NCI-H748 treated with DMSO at 0.1 percent for 48 hours (cell line): ENCODE measurements at places on chromosomes 13 and 19.

DNA sequence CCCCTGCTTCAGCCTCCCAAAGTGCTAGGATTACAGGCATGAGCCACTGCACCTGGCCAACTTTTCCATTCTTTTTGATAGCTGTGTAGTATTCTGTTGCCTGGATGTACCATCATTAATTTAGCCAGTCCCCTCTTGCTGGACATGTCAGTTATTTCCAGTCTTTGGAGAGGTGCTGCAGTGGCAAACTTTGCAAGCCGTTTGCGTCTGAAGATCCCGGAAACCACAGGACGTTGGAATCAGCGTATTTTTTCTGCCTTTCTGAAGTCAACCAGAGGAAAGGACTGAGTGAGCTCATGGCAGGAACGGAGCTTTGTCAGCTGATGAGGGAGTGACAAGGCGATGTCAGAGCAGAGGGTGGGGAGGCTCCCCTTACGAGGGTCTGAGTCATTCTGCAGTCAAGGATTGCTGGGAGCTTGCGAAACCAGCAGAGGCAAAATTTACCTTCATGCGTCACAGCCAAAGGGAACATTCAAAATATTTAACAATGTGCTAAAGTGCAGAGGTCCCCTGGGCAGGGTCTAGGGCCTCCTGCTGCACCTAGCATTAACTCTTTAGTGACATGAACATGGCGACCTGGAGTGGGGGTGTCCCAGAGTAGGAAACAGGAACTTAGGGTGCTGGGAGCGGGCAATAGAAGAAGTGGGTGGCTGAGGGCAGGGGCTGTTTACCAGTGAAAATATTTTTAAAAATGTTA is 5.6 kb downstream of the C5AR1 start:
- no peak for DNase-seq

DNA sequence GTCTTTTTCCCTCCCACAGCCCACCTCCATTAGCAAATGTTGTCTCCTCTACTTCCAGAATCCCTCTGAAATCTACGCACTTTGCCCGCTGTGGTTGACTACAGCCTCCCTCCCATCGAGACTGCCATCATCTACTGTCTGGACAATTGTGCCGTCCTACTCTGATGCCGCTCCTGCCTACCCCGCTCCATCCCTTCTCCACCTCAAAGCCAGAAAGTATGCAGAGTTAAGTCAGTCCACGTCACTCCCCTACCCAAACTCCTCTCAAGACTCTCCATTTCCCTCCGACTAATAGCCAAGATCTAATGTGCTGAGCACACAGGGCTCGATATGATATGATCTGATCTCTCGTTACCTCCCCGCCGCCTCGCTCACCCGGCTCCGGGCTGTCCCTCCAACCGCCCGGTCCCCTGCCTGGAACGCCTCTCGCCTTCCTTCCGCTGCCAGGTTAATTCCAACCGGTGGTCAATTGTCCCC is 556 bp downstream of the CACTIN start:
- no peak for DNase-seq

DNA sequence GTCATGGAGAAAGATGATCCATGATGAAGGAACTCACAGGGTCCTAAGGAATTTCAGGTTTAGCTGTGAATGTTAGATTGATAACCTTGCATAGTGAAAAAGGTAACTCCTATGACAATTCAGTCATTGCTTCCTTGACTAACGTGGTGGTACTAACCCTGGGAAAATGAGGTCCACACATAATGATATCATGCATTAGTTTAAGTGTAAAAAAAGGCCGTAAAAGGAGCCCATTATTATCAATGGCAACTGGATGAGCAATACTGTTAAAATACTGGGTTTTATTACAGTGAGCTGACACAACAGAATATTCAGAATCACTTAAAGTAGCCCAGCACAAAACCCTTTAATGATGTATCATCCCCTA is 515.4 kb downstream of the DCT start:
- DNase-seq, result no peak

GRCh38 chr13:67971291-67971690 is 741.2 kb upstream of the PCDH9 start:
- no peak for DNase-seq

DNA sequence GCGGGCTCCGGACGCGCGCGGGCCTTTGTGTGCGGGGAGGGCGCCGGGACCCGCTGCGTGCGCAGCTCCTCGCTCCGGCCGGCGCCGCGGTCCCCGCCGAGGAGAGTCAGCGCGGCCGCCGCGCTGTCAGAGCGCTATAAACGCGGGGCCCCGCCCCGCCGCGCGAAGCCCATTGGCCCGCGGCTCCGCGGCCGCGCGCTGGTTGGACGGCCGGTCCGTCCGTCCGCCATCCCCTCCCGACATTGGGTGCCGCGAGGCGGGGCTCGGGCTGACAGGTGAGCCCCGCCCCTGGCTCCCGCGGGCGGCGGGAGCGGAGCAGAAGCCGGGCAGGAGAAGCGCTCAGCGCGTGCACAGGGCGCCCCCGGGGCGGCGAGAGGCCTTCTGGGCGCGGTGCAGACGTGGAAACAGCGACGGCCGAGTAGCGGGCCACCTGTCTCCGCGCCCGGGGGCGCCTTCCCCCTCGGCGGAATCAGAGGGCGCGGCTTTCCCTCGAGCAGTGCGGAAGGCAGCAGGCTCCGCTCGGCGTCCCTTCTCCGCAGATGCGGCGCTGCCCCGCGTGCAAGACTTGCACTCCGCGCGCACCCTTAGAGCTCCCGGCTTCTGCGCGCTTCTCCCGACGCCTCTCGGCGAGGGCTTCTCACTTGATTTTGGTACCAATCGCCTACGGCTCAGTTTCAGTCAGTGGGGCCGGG is at the start of gene EFNB2:
EFNB2 (minus strand) TSS at position 111 of the 692 bp plus-strand sequence. CDS start 698 bp downstream, outside the sequence.
- peak; percentile 78 for DNase-seq

DNA sequence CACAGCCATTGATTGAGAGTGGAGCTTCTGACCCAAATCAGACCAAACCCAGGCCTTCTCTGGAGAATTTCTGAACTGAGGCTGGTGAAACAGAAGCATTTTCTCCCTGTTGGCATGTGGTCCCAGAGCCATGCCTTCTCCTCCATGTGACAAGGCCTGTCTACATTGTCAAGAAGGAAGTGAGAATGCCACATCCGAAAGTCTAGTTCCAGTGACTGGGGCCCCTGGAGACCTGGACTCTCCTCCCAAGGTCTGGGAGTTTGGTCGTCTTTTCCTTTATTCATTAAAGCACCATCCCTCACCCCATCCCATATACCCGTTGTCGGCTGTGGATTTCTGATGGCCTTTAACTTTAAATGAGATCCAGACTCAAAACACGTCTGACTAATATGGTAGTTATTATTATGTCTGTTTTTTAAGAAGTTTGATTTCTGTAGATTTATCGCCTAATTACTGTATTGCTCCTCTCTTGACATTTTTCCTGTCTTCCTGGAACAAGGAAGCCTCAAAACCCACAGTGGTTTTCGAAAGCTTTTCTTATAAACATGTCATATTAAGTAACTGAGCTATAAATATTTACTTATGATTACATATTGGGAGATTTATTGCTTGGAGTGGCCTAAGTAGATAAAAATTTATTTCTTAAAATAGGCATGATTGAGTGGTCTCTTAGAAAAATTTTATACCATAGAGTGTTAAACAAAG is 128.3 kb upstream of the FRY start:
- no peak for DNase-seq

GRCh38 chr13:28637714-28638355 is 21.1 kb upstream of the POMP start:
- no peak for DNase-seq

GRCh38 chr13:28301839-28302238 is 163.5 kb downstream of the PAN3 start:
- DNase-seq, result no peak

DNA sequence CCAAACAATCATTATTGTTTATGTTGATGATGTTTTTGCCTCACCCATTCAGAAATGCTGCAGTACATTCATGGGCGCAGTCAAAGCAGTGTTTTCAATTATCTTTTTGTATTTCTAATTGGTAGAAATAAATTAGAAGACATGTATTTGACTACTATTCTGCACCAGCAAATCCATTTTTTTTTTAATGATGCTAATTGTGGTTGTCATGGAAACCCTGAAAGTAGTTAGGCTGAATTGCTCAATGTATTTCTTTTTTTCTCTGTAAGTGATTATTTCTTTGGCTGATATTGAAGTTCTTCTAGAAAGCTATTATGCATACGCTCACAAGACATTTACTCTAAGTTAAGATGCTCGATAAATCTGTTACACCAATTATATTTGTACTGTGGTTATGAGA is 101.2 kb downstream of the RFC3 start:
- DNase-seq, result no peak

GRCh38 chr13:98315902-98316301 is 138.8 kb upstream of the RNF113B start:
- no peak for DNase-seq

DNA sequence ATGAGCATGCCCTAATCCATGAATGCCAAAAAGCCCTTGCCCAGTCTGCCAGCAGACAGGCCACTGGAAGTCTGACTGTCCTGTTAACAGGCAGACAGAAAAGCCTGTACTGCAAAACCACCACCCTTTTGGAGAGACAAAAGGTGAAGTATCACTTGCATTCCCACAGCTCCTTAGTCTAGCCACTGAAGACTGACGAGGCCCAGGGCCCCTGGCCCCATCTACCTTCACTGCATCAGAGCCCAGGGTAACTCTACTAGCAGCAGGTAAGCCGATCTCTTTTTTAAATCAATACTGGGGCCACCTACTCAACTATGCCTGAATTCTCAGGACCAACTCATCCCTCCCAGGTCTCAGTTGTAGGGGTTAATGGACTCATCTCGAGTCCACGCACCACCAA is 45.5 kb downstream of the ZNF93 start:
- no peak for DNase-seq

GRCh38 chr13:77222909-77223308 is 104.0 kb downstream of the MYCBP2 start:
- DNase-seq, result no peak
